ENCODE measurements at places on chromosomes 12 and 14. TPM values are rescaled to one million over a fixed set of nuclear protein-coding genes. Genes with fewer than 3 reads are reported as not detected.
A peak's percentile ranks its signal among the peaks of the same experiment; 100 is the strongest.

KLRC2 gene
- not detected for total RNA-seq

GRCh38 chr12:123937707-123938591 lies 34.7 kb downstream of the CCDC92 start:
- no peak overlapping the region for H3K4me3 ChIP-seq
- DNase-seq = no peak
- H3K4me1 ChIP-seq = peaks cover 30% of the 10 kb centered on the region

DNA sequence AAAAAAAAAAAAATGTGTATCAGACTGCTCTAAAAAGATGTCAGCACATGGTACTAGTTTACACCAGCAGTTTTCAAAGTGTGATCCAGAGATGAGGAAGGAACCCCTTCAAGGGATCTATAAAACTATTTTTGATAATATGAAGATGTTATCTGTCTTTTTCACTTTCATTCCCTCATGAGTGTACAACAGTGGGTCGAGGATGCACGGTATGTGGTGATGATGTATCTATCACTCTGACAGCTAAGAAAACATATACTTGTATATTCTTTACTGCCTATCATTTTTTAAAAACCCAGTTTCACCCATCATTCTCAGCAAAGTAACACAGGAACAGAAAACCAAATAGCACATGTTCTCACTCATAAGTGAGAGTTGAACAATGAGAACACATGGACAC lies 12.4 kb downstream of the DUSP16 start:
- H3K4me1 ChIP-seq = peaks cover 6% of the 10 kb centered on the region
- no peaks in the 10 kb centered on the region for H3K36me3 ChIP-seq
- H3K27me3 ChIP-seq = no peaks in the 10 kb centered on the region

NPFF gene
- total RNA-seq = not detected

ABHD12B gene
- 0.34 TPM for total RNA-seq

- H3K4me1 ChIP-seq = no peaks in the 10 kb centered on the region
- H3K36me3 ChIP-seq = no peaks in the 10 kb centered on the region
- H3K4me3 ChIP-seq = no peak overlapping the region
- H3K27me3 ChIP-seq = peaks cover under 1% of the 10 kb centered on the region
These were observed 171.8 kb downstream of the FLRT2 start for GRCh38 chr14:85701763-85702162.

RNASE7 gene
- total RNA-seq = not detected

UBC gene
- 1,150 TPM for total RNA-seq

GRCh38 chr12:103780093-103780440 lies 61.0 kb downstream of the NT5DC3 start:
- H3K27ac ChIP-seq = peak overlapping the region; percentile 72
- peaks cover 46% of the 10 kb centered on the region for H3K36me3 ChIP-seq
- peak; percentile 6 for DNase-seq
- no peak overlapping the region for H3K4me3 ChIP-seq

TPH2 gene
- not detected for total RNA-seq

HAL gene
- total RNA-seq = not detected

OLR1 gene
- total RNA-seq = 35.7 TPM

LMNTD1 gene
- 0.98 TPM for total RNA-seq

DNA sequence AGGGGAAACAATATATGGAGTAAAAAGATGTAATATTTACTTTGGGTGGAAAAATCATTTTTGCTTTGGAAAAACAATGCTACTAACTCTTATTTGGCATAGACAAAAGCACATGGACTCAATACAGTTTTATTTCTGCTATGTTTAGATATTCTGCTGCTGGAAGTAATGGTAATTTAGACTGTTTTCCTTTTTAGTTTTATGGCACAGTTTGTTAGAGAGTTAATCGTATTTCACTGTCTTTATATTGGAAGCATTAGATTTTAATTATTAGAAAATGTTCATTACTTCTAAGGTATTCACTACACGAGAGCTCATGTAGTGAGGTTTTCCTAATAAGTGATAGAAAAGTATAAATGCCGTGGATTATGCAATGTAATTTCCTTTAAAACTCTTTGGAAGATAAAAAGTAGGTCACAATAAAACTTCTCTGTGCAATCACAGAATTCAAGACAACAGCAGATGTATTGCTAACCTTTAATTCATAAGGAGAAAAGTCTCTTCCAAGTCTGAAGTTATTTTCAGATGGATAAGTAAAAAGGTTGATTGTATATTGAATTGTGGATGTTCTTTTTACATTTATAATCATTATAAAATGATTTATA lies 851.8 kb downstream of the TMTC2 start:
- no peak overlapping the region for H3K27ac ChIP-seq
- no peak for DNase-seq
- no peak overlapping the region for H3K4me3 ChIP-seq
- no peaks in the 10 kb centered on the region for H3K4me1 ChIP-seq
- H3K27me3 ChIP-seq = peaks cover 1% of the 10 kb centered on the region

GRCh38 chr14:69715725-69716477 lies 51.0 kb upstream of the SRSF5 start:
- peaks cover 37% of the 10 kb centered on the region for H3K4me1 ChIP-seq
- peaks cover 4% of the 10 kb centered on the region for H3K27me3 ChIP-seq
- peak overlapping the region; percentile 70 for H3K27ac ChIP-seq
- peak; percentile 27 for DNase-seq

GRCh38 chr14:96486705-96487104 lies 15.5 kb upstream of the PAPOLA start:
- no peak overlapping the region for H3K4me3 ChIP-seq
- no peak for DNase-seq
- H3K27ac ChIP-seq = no peak overlapping the region
- H3K4me1 ChIP-seq = no peaks in the 10 kb centered on the region
- peaks cover 12% of the 10 kb centered on the region for H3K27me3 ChIP-seq
- no peaks in the 10 kb centered on the region for H3K36me3 ChIP-seq

GRCh38 chr12:32151086-32151485 lies 44.4 kb downstream of the BICD1 start:
- peaks cover 16% of the 10 kb centered on the region for H3K36me3 ChIP-seq
- no peak for DNase-seq
- peaks cover 17% of the 10 kb centered on the region for H3K4me1 ChIP-seq
- no peak overlapping the region for H3K4me3 ChIP-seq

Measured in HFFc6 (cell line).